Stimulated activated memory B cell treated with anti-CD40 and anti-IgM and Interleukin-4, amounts not matched to agents 10 μg/mL and 1 μg/mL and 100 μg/mL, for 72 hours (primary cell): ENCODE measurements at places on chromosomes 1 and 21.

GRCh38 chr1:55716151-55716550 is 501.0 kb upstream of the USP24 start:
- no peak for ATAC-seq

GRCh38 chr1:119676571-119677206 is 28.6 kb upstream of the ZNF697 start:
- ATAC-seq = no peak

DNA sequence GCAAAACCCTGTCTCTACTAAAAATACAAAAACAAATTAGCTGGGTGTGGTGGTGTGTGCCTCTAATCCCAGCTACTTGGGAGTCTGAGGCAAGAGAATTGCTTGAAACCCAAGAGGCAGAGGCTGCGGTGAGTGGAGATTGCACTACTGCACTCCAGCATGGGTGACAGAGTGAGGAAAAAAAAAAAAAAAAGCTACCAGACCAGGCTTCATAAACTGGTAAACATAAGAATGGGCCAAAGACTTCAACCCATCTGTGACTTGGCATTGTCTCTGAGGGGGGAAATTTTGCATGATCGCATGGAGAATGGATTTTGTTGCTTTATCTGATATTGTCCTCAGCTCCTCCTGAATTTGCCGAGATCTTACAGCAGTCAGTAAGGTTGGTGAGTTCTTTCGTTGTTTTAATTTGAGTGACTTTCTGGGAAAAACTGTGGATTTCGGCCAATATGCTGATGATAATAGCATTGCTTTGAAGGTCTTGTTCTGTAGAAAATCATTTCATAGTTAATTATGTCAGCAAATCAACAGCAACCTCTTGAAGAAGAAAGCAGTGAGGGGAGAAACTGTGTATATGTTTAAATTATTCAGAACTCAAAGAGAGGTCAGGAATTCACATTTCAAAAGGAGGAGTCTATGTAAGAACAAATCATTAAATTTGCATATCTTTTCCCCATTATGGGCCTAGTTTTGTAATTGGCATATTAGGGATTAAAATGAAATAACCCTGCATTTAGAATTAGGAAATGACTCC is 13.1 kb downstream of the FGGY start:
- ATAC-seq = no peak

- ATAC-seq = peak; percentile 74
Observed at GRCh38 chr21:45862543-45863207, 118.9 kb upstream of the COL6A1 start.

DNA sequence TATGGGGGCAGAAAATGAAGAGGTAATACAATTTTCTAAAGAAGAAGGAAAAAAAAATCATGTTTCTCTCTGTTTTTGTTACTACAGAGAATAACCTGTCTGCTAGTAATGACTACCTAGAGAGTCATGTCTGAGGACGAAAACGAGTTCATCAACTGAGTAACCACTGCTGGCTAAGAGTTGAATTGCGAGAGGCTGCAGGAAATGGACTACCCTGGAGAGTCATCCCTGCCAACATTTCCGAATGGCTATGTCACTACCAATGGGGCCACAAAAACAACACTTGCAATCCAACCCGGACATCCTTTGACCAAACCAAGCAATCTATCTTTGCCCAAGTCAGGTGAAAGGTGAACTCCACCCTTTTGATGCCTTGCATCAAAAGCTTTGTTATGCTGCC is 120.6 kb downstream of the FCRL5 start:
- ATAC-seq = no peak

GRCh38 chr1:163471779-163472650 is 150.3 kb downstream of the NUF2 start:
- no peak for ATAC-seq

- no peak for ATAC-seq
Observed at GRCh38 chr1:9397997-9398526, 105.4 kb downstream of the SPSB1 start.

GRCh38 chr1:237164406-237165352 is 122.7 kb downstream of the RYR2 start:
- no peak for ATAC-seq

GRCh38 chr1:35047188-35047858 is 15.6 kb upstream of the ZMYM6 start:
- ATAC-seq = peak; percentile 56

DNA sequence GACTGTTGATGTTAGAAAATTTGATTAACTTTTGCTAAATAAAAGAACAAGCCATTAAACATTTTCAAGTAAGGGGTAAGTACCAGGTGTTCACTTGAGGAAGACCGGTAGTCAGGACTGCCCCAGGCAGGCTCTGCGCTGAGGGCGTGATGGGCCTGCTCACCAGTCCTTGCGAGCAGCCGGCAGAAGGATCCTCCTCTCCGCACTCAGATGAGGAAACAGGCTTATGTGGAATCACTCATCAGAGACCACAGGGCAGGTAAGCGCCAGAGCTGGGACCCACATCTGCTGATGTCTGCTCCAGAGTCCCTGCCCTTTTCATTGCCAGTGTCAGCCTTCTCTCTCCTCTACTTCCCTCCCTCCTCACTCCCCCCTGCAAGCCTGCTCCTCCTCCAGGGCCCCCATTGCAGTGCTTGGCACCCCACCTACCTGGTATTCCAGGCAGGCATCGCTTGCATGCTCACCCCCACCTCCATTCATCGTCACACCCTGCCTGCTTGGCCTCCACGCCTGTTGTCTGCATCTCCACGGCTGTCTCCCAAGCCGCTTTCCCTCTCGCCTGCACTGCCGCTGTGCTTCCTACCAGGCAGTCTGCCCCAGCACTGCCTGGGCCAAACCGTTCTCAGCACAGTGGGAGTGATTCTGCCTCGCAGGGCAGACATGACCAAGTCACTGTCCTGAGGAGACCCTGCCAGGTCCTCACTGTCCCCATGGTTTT is 24.7 kb upstream of the KDM4A start:
- ATAC-seq = peak; percentile 18

GRCh38 chr1:1986451-1987141 is 17.0 kb downstream of the CFAP74 start:
- ATAC-seq = no peak

DNA sequence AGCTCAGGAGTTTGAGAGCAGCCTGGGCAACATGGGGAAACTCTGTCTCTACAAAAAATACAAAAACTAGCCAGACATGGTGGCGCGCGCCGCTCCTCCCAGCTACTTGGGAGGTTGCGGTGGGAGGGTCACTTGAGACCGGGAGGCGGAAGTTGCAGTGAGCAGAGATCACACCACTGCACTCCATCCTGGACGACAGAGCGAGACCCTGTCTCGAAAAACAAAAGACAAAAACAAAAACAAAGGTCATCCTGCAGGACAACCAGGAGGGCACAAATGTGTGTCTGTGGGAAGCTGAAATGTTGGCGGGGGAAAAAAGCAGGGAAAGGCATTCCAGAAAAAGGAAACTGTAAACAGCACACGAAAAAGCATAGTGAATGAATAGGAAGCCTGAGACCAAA is 104.1 kb upstream of the HNRNPU start:
- no peak for ATAC-seq

DNA sequence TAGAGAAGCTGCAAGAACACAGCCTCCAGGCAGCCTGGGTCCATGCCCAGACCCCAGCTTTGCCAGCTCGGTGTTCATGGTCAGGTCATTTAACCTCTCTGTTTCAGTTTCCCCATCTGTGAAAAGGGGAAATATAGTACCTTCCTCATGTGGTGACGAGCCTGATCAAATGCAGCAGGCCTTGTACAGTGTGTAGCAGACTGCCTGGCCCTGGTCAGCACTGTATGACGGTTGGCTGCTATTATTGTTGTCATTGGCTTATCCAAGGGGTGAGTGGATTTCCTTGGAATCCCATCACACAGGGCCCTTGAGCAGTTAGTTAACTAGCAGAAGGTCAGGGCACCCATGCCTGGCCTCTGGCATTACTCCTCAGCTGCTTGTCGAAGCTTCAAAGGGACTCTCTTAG is 6.6 kb upstream of the TMEM51 start:
- no peak for ATAC-seq

GRCh38 chr1:224183591-224184312 is 712 bp downstream of the DEGS1 start:
- peak; percentile 78 for ATAC-seq

DNA sequence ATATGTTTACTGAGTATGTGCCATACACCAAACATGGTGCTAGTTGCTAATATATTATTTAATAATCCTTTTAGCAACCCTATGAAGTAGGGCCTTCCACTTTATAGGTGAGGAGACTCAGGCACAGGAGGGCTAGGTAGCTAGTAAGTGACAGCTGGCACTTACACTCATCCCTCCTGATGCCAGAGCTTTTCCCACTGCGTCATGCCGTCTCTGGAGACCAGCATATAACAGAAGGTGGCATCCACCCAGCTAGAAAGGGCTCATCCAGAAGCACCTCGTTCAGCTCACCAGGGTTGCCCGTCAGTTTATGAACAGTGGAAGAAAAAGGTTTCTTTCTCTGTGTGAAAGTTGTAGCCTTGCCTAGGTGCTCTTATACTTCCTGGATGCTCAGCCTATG is 108.9 kb downstream of the NOS1AP start:
- ATAC-seq = no peak

DNA sequence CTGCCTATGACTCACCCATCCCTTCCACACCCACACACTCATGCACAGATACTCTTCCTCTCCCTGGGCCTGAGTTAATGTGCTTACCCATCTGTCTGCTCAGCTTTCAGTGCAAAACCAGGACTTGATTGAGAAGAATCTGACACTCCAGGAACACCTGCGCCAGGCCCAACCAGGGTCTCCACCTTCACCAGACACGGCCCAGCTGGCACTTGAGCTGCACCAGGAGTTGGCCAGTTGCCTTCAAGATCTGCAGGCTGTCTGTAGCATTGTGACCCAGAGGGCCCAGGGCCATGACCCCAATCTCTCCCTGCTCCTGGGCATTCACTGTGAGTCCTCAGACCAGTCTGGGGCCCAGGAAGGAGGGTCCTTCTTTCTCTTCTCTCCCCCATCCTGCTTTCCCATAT is 3.5 kb upstream of the SH3BGRL3 start:
- no peak for ATAC-seq

GRCh38 chr1:220684890-220685289 is 5.3 kb upstream of the C1orf115 start:
- no peak for ATAC-seq

- ATAC-seq = no peak
Observed at GRCh38 chr1:235441159-235441685, 63.0 kb downstream of the B3GALNT2 start.

GRCh38 chr1:33280091-33280661 is 23.9 kb downstream of the ZNF362 start:
- no peak for ATAC-seq

DNA sequence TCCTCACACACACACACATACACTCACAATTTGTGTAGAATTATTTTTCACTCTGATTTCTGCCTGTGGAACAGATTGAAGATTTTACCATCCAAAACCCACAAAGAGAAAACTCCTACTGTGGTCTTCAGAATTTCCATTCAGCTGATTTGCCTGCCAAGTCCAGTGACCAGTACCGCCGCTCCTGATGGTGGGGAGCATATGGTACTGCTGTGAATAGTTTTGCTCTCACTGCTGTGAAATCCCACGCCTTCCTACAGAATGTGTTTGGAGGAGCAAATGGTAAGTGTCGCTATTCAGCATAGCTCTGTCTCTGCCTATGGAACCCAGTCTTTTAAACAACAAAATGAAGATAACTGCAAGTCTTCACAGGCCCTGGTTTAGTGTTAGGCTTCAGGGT is 629.5 kb downstream of the LMO4 start:
- no peak for ATAC-seq

DNA sequence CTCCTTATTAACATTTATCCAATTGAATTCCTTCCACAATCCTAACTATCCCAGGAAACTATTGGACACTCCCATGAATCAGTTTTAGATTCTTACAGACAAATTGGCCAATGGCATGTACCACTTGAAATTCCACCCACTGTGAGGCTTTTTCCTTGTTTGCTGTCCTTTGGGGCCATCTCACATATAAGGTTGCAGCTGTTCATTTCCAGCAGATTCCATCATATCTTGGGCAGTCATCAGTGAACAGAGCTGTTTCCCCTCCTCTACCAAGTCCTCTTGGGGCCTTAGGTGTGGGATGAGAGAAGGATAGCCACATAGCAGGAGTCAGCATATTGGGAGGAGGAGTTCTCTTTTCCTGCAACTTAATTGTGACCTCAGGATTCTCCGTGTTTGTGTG is 109.1 kb downstream of the HHAT start:
- no peak for ATAC-seq

- no peak for ATAC-seq
Observed at GRCh38 chr1:152735648-152736047, 22.2 kb upstream of the KPRP start.

GRCh38 chr1:109134423-109134822 is 20.5 kb downstream of the ELAPOR1 start:
- ATAC-seq = no peak

- no peak for ATAC-seq
Observed at GRCh38 chr1:229238231-229238630, 32.7 kb upstream of the RAB4A start.

DNA sequence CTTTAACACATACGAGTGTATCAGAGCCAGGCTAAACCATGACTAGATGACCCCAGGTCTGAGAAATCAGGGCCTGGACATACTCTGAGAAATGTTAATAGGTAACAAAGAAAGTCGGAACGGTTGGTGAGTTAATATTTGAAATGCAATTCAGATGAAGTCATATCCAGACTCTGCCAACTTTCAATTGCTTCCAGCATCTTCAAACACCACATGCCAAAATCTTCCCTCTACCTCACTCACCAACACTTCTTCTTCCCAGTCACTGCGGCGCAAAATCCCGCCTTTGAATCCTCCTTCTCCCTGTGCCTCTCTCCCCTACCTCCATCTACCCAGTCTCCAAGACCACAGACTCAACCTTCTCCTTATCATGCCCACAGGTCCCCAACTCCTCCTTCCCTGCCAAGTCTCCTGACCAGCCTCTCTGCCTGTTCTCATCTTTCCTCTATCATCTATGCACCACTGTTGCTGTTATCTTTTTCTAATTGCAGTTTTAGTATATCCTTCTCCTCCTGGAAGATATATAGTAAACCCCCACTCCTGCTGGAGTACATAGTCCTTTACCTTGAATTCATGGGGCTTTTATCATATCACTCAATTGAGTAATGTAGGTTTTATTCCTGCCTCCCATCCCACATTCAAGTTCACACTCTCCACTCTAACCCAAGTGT is 41.3 kb downstream of the ZBTB18 start:
- ATAC-seq = no peak

GRCh38 chr1:184146202-184146601 is 94.7 kb downstream of the TSEN15 start:
- ATAC-seq = no peak

GRCh38 chr1:25197982-25198662 is 34.2 kb downstream of the SYF2 start:
- peak; percentile 42 for ATAC-seq

DNA sequence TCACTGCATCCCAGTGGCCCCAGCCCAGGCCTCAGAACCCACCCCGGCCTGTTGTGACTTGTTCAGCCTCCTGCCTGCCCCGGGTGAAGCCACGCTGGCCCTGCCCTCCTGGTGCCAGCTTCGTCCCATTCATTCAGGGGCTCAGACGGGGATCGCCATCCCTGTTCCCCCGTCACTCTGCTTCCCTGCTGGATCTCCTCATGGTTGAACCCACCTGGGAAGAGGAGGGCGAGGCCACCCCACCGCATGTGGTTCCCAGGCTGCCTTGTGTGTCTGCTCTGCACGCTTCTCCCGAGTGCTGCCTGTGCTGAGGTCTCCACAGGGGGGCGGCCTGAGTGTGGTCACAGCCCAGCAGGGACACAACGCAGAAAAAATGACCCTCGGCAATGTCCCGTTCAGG is 108.2 kb upstream of the ACTRT2 start:
- ATAC-seq = no peak

- ATAC-seq = no peak
Observed at GRCh38 chr1:94709891-94710581, 110.1 kb upstream of the SLC44A3 start.

- no peak for ATAC-seq
Observed at GRCh38 chr1:94522304-94522703, 19.3 kb downstream of the F3 start.
